NCI-H226 (cell line): ENCODE measurements at places on chromosomes 16 and 17.

DNA sequence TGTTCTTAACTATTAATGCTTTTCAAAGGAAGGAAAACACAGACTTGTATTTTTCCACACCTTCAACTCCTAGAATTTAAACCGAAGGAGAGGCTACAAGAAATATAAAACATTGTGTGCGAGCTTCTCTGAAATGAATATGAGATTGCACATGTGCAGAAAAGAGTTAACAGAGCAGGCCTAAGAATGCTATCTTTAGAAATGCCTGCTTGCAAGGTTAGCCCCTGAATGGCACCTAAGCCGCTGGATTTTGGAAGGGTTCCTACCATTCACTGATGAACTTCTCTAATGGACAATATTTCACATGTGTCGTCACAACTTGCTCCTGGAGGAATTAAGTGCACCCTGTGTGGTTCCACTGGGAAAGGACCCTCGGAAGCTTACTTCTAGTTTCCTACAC is 69.3 kb downstream of the FBXL20 start:
- DNase-seq: no peak

- DNase-seq: no peak
These were observed 23.5 kb upstream of the ZFPM1 start for GRCh38 chr16:88429387-88430184.

- DNase-seq: no peak
These were observed 806 bp downstream of the MRM1 start for GRCh38 chr17:36602030-36602748.

- DNase-seq: peak; percentile 38
These were observed 2.6 kb downstream of the SHBG start for GRCh38 chr17:7632492-7632894.
